ENCODE measurements at places on chromosomes 1 and 21.

DNA sequence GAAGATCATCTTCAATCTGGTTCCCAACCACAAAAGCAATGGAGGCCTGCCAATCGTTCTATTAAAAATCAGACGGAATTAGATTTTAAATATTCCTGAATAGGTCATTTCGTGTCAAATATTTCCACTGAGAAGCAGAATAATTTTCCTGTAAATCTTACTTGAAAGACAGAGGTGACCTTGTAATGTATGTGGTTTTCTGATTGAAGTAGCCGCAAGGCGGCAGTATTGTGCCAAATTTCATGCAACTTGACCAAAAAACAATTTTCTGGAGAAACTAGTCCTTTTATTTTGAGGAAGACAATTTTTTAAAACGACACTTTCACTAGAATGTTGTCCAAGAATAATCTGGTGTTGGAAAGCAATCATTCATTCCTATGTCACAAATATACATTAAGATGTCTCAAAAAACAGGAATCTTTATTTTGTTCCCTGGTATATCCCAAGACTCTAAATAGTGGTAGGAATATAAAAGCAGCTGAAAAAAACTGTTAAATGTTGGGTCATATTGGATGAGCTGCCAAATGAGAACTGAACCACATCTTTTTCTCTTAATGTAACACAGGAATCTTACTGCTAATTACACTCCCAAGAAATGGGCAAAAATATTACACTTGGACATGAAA lies 33.6 kb downstream of the SPAG17 start:
- peak; percentile 48 for DNase-seq

DNA sequence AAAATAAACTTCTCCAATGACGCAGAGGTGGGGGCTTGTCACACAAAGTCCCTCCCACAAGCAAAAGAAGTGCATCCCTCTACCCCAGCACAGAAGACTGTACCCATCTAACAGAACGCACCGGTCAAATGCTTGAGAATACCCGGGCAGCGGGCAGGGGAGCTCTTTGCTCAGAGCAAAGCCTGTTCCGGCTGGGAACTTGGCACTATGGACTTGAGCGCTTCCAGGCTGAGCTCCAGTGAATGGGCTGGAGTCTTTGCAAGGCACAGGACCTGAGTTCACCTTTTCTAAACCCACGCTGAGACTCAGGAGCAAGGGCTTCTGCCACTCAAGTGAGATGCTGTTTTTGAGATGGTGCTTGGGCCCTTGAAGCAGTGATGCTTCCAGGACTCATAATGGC lies 20.3 kb downstream of the RHBG start:
- DNase-seq, result no peak

- DNase-seq, result no peak
These were observed 48.1 kb upstream of the EEIG2 start for GRCh38 chr1:108511764-108512163.

- DNase-seq, result no peak
These were observed 244.4 kb downstream of the ZNF648 start for GRCh38 chr1:181817091-181817490.

DNA sequence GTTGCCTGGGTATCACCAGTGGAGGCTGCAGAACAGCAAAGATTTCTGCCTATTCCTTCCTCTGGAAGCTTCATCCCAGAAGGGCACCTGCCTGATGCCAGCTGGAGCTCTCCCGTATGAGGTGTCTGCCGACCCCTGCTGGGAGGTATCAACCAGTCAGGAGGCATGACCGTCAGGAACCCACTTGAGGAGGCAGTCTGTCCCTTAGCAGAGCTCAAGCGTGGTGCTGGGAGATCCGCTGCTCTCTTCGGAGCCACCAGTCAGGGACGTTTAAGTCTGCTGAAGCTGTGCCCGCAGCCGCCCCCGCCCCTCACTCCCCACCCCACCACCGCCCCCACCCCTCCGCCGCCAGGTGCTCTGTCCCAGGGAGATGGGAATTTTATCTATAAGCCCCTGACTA lies 23.1 kb upstream of the HFM1 start:
- no peak for DNase-seq

DNA sequence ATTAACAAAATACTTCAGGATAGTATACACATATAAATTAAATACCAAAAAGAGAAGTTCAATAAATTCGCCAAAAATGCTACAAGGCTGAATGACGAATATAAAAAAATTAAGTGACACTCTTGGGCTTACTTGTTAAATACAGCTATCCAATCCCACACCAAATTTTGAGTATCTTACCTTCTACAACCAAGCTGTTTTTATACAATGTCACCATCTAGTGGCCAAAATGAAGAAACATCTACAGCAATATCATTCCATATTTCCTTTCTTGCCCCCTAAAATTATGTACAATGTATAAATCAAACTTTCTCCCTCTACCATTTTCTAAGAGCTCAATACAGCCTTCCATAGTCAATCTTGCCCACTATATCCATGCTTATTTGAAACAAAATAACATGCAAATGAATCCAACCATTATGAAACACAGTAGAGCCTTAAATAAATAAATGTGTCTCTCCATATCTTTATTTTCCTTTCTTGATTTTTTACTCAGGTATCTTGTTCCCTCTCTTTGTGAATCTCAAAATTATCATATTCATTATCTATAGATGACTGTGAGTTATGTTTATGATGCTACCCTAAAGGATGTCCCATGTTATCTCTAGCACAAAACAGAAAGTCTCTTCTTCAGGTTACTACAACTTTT lies 86.3 kb downstream of the ACBD6 start:
- DNase-seq, result peak; percentile 34

- no peak for DNase-seq
These were observed 50.0 kb upstream of the LRRC3 start for GRCh38 chr21:44405091-44405947.
